ENCODE measurements at places on chromosomes 13 and 19. TPM values are rescaled to one million over a fixed set of nuclear protein-coding genes. Genes with fewer than 3 reads are reported as not detected.

- no peaks in the 10 kb centered on the region for H3K36me3 ChIP-seq
- no peak overlapping the region for H3K4me3 ChIP-seq
Measured at GRCh38 chr13:107836685-107837084, 378.7 kb downstream of the LIG4 start.

FGF22 gene
- total RNA-seq, result 2.9 TPM

DNA sequence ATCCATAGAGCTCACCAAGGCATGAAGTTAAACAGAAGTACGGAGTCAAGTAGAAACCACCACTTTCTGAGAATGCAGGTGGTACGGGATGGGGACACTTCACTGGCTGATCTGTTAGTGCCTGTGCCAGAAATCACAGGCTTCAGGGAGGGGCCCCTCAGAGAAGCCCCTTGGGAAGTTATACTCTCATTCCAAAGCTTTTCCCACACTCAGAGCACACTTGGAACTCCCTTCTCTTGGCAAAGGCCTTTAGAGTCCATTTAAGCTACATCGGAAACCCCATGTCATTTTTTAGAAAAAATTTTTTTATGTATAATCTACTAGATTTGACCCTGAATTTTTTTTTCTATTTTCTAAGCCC is 80.7 kb upstream of the WASF3 start:
- H3K4me1 ChIP-seq, result no peaks in the 10 kb centered on the region
- no peaks in the 10 kb centered on the region for H3K27me3 ChIP-seq
- no peak overlapping the region for H3K4me3 ChIP-seq
- no peaks in the 10 kb centered on the region for H3K36me3 ChIP-seq
- no peak for DNase-seq

- DNase-seq, result no peak
- no peaks in the 10 kb centered on the region for H3K27me3 ChIP-seq
- no peak overlapping the region for H3K4me3 ChIP-seq
- H3K4me1 ChIP-seq, result no peaks in the 10 kb centered on the region
Measured at GRCh38 chr13:43107780-43108179, 84.4 kb downstream of the DNAJC15 start.

- H3K36me3 ChIP-seq, result no peaks in the 10 kb centered on the region
- H3K4me1 ChIP-seq, result no peaks in the 10 kb centered on the region
- DNase-seq, result peak; percentile 68
- no peak overlapping the region for H3K4me3 ChIP-seq
- H3K27me3 ChIP-seq, result no peaks in the 10 kb centered on the region
Measured at GRCh38 chr13:33678906-33679657, 138.9 kb upstream of the RFC3 start.

DNA sequence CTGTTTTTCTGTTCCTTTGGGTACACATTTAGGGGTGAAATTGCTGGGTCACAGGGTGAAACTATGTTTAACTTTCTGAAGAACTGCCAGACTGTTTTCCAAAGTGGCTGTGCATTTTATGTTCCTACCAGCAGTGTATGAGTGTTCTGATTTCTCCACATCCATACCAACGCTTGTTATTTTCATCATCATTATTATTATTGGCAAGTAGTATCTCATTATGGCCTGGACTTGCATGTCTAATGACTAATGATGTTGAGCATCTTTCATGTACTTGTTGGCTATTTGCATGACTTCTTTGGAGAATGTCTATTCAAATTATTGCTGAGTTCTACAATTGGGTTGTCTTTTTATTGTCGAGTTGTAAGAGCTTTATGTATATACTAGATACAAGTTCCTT is 321.8 kb upstream of the HTR2A start:
- H3K27me3 ChIP-seq, result no peaks in the 10 kb centered on the region
- no peak for DNase-seq
- no peaks in the 10 kb centered on the region for H3K4me1 ChIP-seq
- no peak overlapping the region for H3K4me3 ChIP-seq
- H3K27ac ChIP-seq, result no peak overlapping the region

DNA sequence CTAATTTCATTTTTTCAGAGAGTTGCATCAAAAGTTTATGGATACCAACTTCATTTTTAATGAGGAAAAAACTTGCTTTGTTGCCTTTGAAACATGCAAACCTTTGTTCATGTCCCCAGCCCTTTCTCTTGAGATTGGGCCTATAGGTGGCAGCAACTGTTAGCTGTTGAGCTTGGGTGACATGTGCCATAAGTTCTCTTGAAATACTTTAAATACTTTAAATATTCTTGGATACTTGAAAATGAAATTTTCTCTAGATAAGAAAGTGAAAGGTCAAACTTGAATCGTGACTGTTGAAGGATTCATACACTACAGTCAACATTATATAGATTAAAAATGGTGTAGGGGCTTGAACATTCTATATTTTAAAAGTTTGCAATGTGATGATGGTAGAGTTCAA is 294.9 kb downstream of the NDFIP2 start:
- no peaks in the 10 kb centered on the region for H3K36me3 ChIP-seq
- H3K27ac ChIP-seq, result no peak overlapping the region
- H3K4me3 ChIP-seq, result no peak overlapping the region
- peak; percentile 44 for DNase-seq
- no peaks in the 10 kb centered on the region for H3K27me3 ChIP-seq

DNA sequence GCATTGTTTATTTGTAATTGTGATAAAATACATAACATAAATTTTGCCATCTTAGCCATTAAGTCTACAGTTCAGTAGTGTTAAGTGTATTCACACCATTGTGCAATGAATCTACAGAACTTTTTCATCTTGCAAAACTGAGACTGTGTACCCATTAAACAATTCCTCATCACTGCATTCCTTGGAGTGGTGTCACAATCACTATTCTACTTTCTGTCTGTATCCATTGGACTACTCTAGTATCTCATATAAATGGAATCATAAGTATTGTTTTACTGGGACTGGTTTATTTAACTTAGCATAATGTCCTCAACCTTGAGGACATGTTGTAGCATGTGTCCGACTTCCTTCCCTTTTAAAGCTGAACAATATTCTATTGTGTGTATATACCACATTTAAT is 36.8 kb downstream of the UFM1 start:
- no peak overlapping the region for H3K4me3 ChIP-seq
- no peak overlapping the region for H3K27ac ChIP-seq
- DNase-seq, result no peak
- H3K36me3 ChIP-seq, result no peaks in the 10 kb centered on the region

- peaks cover 13% of the 10 kb centered on the region for H3K27me3 ChIP-seq
- DNase-seq, result no peak
- H3K4me3 ChIP-seq, result no peak overlapping the region
- H3K27ac ChIP-seq, result no peak overlapping the region
- H3K36me3 ChIP-seq, result no peaks in the 10 kb centered on the region
- no peaks in the 10 kb centered on the region for H3K4me1 ChIP-seq
Measured at GRCh38 chr19:46481223-46481848, 10.0 kb upstream of the PNMA8A start.

MEDAG gene
- total RNA-seq, result not detected

- H3K27me3 ChIP-seq, result peaks cover 5% of the 10 kb centered on the region
- no peaks in the 10 kb centered on the region for H3K36me3 ChIP-seq
- H3K27ac ChIP-seq, result no peak overlapping the region
- DNase-seq, result no peak
- peaks cover 4% of the 10 kb centered on the region for H3K4me1 ChIP-seq
- H3K4me3 ChIP-seq, result no peak overlapping the region
Measured at GRCh38 chr19:4553775-4554174, 5.7 kb downstream of the SEMA6B start.

- no peak overlapping the region for H3K27ac ChIP-seq
- peaks cover 7% of the 10 kb centered on the region for H3K27me3 ChIP-seq
- H3K4me3 ChIP-seq, result peak overlapping the region; percentile 73
- peaks cover 16% of the 10 kb centered on the region for H3K4me1 ChIP-seq
- no peaks in the 10 kb centered on the region for H3K36me3 ChIP-seq
Measured at GRCh38 chr13:112690283-112690929, 568 bp downstream of the ATP11A start.

- no peak for DNase-seq
- no peak overlapping the region for H3K27ac ChIP-seq
- H3K4me1 ChIP-seq, result no peaks in the 10 kb centered on the region
- H3K27me3 ChIP-seq, result peaks cover 3% of the 10 kb centered on the region
Measured at GRCh38 chr19:56347163-56347778, 32.6 kb upstream of the ZSCAN5A start.

DNA sequence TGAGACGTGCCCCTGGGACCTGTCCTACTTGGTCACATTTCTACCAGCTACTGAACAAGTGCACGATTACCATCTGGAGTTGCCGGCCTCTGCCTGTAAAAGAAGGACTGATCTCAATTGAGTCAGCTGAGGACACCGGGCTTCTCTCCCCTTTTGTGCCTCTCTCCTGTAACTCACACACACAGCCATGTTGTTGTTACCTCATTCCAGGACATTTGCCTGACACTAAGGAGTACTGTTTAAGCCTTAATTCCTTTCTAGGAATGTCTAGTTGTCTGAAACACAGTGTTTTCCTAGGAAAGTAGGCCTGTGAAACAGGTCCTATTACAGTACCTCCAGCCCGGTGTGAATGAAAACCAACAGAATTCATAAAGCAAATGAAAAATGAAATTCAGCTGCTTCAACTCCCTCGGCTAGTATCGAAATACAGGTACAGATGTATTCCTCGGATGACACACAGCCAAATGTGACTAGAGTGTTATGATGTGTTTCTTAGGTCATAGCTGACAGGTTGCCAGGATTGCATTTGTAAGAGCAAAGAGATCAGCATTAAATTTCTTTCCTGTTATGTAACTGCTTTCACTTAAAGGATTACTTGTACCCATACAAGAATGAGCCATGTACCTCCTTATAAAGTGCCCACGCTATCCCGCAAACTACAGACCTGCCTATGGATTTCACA is 152.0 kb upstream of the IRS2 start:
- no peaks in the 10 kb centered on the region for H3K36me3 ChIP-seq
- no peaks in the 10 kb centered on the region for H3K27me3 ChIP-seq
- H3K4me1 ChIP-seq, result no peaks in the 10 kb centered on the region
- no peak overlapping the region for H3K4me3 ChIP-seq

- H3K4me3 ChIP-seq, result peak within 1 kb of the TSS; percentile 67
- peak; percentile 94 for DNase-seq
- peaks cover 43% of the 10 kb centered on the region for H3K4me1 ChIP-seq
- H3K27me3 ChIP-seq, result no peaks in the 10 kb centered on the region
- peak within 1 kb of the TSS; percentile 75 for H3K27ac ChIP-seq
Measured at GRCh38 chr19:49473868-49474541, at the start of gene FLT3LG. Gene FLT3LG, plus strand, starts transcription at chr19:49474215. Its CDS starts 425 bp downstream, at chr19:49474640.

DNA sequence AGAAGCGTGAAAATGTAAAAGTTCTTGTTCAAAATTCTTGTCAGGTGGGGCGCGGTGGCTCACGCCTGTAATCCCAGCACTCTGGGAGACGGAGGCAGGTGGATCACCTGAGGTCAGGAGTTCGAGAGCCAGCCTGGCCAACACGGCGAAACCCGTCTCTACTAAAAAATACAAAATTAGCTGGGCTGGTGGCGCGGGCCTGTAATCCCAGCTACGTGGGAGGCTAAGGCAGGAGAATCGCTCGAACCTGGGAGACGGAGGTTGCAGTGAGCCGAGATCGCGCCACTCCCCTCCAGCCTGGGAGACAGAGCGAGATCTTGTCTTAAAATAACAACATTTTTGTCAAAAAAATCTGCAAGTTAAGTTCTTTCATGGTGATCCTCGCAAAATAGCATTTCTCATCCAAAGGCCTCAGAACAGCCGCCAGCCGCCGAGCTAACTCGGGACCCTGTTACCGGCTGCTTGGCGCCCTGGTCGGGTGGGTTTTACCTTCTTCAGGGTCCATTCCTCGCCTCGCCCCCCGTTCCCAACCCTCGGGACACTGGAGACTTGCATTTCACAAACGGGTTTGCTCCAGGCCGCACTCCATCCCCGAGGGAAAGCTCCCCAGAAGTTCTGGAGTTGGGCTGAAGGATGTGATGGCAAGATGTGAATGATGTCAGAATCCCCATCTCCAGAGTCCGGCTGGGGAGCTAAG is 1.6 kb downstream of the LATS2 start:
- H3K4me1 ChIP-seq, result peaks cover 8% of the 10 kb centered on the region
- H3K27ac ChIP-seq, result no peak overlapping the region
- DNase-seq, result no peak
- H3K4me3 ChIP-seq, result peak overlapping the region; percentile 66
- H3K27me3 ChIP-seq, result peaks cover 10% of the 10 kb centered on the region
- no peaks in the 10 kb centered on the region for H3K36me3 ChIP-seq

GRCh38 chr13:78183732-78184131 is 265.1 kb upstream of the EDNRB start:
- no peak overlapping the region for H3K27ac ChIP-seq
- H3K4me3 ChIP-seq, result no peak overlapping the region
- no peaks in the 10 kb centered on the region for H3K36me3 ChIP-seq
- DNase-seq, result no peak
- no peaks in the 10 kb centered on the region for H3K4me1 ChIP-seq

GRCh38 chr13:46170687-46171086 is 11.3 kb downstream of the LCP1 start:
- peak overlapping the region; percentile 91 for H3K27ac ChIP-seq
- H3K4me1 ChIP-seq, result peaks cover 100% of the 10 kb centered on the region
- peak overlapping the region; percentile 47 for H3K4me3 ChIP-seq

CGB5 gene
- total RNA-seq, result not detected

DNA sequence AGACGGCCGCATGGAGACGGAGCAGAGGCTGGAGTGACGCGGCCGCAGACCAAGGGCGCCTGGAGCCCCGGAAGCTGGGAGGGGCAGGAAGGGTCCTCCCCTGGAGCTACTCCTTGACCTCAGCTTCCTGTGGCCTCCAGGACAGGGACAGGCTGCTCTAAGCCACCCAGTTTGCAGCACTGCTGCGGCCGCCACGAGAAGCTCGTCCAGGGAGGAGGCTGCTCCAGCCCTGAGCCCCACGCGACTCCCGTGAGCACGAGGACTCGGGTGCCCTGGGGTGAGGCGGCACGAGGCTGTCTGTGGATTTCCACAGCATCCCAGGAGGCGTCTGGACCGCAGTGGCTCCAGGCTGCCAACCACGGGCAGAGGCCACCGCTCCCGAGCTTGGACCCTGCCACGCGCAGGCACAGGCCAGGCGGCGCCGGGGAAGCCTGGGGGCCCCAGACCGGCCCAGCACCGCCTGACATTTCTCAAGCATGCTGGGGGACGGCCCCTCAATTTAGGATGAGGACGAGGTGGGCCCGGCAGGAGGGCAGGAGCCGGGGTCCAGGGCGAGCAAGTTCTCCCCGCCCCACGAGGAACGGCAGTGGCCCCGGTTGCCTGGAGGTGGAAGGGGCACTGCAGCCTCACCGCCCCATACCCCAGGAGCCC is 10.7 kb downstream of the SBNO2 start:
- no peak overlapping the region for H3K27ac ChIP-seq
- no peak overlapping the region for H3K4me3 ChIP-seq
- H3K36me3 ChIP-seq, result no peaks in the 10 kb centered on the region
- no peaks in the 10 kb centered on the region for H3K27me3 ChIP-seq
- H3K4me1 ChIP-seq, result no peaks in the 10 kb centered on the region

DNA sequence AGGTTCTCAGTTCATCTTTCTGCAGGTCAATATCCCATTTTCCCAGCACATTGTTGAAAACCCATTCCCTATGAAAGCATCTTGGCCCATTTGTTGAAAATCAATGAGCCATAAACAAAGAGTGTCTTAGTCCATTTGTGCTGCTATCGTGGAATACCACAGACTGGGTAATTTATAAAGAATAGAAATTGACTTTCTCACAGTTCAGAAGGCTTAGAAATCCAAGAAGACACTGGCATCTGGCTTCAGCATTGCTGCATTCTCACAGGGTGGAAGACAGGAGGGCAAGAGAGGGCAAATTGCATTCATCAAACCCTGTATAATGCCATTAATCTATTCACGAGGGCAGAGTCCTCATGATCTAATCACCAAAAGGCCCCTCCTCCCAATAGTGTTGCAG is 34.1 kb downstream of the ZNF823 start:
- H3K27ac ChIP-seq, result no peak overlapping the region
- no peaks in the 10 kb centered on the region for H3K27me3 ChIP-seq

Measured in B cell (primary cell).